ENCODE measurements at places on chromosomes 2 and 18.

DNA sequence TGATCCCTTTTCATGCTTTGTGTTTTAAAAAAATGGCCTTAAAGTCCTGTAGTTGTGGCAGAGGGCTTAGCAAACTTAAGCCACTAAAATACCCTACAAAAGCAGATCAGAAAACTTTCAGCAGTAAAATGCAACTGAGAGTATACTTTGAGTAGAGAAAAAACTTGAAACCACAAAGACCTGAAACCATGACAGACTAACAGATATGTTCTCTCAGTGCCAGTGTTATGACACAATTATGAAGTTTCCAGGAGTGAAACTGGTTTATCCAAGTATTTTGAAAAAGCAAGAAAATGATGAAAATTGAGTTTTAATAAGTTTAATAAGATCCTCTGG, 74.5 kb downstream of the SPRED2 start:
- DNase-seq, result no peak

GRCh38 chr2:161420406-161421074, 4.4 kb downstream of the TBR1 start:
- DNase-seq, result no peak

DNA sequence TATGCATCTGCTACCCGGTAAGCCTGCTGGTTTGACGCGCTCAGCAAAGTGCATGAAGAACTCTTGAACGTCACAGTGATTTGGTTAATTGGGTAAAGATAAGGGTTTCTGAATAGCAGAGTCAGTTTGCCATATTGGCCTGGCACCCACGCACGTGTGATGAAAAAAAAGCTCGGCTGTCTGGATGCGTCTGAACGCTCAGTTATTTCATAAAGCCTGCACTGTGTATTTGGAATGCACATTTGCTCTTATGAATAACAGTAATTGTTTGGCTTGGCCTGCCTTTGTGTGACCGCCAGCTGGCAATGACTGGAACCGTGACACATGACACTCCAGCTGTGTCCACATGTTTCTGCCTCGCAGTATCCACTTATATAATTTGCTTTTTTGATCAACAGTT, 129.2 kb upstream of the MEIS1 start:
- no peak for DNase-seq

DNA sequence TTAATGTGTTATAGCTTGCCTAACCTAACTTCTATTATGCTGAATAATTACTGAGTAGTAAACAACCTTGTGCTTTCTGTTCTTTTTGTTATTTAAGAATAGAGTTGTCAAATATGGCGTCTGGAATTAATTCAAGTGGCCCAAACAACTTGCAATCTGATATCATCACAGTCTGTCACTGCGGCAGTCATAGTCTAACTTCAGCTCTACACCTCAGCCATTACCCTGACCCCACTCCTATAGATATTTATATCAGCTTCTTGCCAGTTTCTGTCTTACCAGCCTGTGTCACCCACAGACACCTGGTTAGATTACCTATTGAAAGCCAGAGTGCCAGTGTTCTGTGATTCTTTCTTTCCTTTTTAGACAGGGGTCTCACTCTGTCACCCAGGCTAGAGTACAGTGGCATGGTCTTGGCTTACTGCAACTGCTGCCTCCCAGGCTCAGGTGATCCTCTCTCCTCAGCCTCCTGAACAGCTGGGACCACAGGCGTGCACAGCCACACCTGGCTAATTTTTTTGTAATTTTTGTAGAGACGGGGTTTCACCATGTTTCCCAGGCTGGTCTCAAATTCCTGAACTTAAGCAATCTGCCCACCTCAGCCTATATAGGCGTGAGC, 14.1 kb upstream of the KLHL41 start:
- DNase-seq, result no peak

DNA sequence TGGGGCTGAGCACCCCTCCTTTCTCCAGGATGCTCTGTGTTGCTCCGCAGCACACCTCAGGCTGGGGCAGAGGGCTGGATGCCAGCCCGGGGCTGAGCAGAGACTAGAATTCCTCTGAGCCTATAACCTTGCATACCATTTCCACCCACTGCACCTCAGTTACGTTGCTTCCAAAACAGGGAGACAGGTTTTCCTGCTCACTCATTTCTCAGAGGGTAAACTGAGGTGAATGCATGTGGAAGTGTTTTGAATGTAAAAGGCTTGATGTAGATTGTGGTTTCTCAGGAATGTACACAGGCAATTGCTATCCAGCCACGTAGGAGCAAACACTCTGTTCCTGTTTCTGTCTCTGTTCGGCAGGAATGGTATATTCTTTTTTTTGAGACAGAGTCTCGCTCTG, 45.3 kb downstream of the EDAR start:
- DNase-seq, result peak; percentile 46

- DNase-seq, result no peak
Observed at GRCh38 chr2:234300391-234300925, 196.4 kb downstream of the ARL4C start.

DNA sequence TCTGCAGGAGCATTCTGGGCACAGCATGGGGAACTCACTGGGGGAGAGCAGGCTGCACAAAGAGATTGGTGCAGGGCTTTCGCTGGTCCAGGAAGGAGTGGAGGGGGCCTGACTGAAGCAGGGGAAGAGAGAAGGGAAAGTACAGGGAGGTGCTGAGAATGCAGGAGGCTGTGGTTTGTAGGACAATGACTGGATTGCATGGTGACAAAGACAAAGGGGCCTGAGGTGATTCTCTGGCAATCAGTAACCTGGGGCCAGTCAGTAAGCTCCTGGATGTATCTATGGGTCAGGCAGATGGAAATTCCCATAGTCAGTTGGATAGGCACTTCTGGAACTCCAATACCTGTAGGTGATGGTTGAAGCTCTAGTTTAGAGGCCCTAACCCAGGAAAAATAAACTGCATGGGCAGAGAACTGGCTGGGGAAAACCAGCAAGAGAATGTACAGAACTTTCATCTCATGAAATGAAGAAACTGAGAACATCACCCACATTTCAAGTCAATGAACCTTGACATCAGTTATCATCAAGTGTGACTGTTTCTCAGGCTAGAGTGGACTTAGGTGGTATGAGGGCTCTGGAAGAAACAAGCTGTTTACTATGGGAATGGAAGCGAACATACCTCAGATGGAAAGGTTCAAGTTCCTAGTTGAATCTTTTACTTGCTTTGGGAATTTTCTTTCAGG, 193.2 kb downstream of the TPGS2 start:
- no peak for DNase-seq

DNA sequence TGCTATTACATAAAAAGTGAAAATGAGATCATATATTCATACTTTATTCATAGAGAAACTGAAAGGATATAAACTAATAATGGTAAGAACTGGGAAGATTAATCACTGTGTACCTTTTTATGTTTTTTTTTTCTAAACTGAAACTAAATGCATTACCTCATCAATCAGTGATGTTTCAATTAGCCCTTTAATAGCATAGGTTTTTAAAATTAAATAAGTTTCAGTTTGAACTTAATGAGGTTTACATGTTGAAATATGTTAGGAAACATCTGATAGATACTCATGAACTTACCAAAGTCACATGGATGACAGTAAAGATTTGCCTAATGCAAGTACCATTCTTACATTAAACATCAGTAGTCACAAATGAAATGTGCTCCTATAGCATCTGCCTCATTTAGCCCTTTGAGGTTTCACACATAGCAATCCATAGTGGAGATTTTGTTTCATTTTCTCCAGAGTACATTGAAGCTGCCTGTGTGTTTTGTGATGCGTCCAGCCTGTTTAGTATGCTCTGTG, 8.9 kb downstream of the MAPRE2 start:
- DNase-seq, result peak; percentile 57

DNA sequence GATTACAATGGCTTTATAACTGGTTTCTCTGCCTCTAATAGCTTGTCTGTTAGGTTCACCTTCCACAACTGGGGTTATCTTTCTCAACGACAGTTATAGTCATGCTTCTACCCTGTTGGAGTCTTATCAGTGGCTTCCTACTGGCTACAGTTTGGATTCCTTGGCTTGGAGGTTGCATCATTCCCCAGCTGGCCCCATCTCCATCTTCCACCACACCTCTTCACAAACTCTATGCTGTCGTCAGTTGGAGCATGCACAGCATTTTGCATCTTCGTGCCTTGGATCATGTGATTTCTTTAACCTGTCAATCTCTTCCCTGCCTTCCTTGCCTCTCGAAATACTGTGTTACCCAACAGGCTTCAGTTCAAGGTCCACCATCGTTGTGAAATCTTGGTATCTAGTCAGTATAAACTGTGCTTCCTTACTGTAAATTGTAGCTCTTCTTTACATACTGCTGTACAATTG, 316.3 kb upstream of the CXCR4 start:
- DNase-seq, result no peak

DNA sequence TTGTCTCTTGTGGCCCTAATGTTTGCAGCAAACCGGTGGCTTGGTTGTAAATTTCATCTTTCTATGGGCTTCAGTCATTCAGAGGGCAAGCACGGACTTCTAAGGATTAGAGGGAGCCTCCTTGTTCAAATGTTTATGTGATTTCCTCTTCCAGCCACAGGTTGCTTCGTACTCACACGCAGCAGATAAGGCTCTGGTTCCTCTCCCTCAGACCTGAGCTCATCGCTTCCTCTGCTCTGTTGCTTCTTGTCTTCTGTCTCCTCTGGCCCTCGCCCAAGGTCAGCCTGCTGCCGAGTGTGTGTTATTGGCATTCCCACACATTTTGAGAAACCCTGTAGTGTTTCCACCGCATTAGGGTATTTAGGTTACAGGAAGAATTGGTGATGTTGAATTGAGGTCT, 44.0 kb downstream of the MYL12B start:
- peak; percentile 98 for DNase-seq

DNA sequence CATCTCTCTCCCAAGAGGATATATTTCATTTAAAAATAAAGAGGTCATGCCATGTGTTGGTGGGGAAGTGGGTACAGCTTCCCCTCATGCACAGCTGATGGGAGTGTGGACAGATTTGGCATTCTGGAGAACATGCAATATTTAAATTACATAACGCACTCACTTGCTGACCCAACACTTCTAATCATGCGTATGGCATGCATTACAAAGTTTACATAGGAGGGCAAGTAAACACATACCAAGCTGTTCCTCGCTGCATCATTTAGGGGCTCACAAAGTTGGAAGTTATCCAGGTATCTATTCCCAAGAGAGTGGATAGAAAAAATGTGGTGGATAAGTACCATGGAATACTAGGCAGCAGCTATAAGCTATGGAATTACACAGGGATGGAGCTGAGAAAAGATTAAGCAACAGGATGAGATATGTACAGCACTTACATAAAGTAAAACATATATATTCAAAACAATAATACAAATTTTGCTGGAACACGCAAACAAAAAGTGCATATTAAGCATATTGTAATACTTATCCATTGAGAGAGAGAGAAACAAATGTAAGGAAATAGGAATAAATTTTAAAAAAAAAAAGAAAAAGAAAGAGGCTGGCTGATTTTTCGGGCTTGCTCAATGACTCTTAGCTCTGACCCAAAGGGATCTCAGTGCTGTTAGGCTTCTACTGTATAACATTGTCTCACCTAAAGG, 11.0 kb downstream of the CYP1B1 start:
- DNase-seq, result peak; percentile 65

DNA sequence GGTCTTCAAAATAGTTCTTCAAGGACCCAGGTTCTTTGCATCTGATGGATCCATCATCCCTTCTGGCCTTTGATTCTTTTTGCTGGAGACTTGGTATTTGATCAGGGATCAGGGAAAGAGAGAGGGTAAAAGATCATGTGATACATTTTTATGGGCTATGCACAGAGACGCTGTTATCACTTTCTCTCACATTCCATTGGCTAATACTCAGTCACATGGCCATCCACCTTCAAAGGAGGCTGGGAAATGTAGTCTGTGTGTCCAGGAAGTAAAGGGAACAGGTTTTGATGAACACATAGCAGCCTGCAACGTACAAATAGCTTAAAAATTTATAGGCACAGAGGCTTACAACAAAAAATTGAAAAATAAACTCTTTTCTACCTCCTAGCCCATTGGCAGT, 629.6 kb upstream of the FANCL start:
- peak; percentile 7 for DNase-seq

DNA sequence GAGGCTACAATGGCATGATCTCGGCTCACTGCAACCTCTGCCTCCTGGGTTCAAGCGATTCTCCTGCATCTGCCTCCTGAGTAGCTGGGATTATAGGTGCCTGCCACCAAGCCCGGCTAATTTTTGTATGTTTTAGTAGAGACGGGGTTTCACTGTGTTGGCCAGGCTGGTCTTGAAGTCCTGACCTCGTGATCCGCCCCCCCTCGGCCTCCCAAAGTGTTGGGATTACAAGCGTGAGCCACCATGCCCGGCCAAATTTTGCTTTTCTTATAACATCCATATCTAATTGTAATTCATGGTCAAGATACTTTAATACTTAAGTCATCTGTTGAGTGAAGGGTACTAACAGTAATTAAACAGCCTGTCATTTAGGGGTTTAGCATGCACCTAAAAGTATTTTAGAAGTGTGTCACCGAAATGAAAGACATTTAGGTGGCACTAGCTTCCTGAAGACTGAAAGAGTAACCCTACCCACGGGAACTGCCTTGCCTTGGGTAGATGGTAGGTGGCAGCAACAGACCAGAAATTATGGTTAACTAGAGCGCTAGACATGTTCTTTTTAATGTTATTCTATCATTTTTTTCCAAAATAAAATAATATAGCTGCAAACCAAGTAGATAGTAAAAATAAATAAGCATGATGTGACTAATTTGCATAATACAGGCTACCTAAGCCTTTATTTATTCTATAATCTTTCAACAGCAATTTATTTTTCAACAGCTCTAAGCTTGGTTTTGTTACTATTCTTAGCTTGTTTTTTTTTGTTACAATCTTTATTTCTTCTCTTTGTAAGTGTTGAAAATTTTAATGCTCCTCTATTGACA, 8.6 kb upstream of the ACYP2 start:
- peak; percentile 80 for DNase-seq

DNA sequence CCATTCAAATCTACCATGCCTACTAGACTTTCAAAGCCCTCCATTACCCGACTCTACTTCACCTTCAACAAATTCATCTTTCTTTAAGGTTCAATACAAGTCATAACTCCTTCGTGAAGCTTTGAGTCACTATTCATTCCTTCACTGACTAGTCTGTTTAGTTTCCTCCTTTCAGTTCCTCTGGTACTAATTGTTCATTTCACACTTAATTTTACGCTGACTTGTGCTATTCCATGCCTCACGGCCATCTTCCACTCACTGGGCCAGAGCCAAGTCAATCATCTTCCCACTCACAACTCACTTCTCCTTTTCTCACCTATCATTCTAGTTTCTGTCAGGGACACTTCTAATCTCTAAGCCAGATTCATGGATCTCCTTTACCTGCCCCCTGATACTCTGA, 136.2 kb downstream of the MTX2 start:
- DNase-seq, result no peak

- no peak for DNase-seq
Observed at GRCh38 chr2:74225698-74226459, 27.5 kb downstream of the MTHFD2 start.

GRCh38 chr2:213451542-213452239, 167.4 kb downstream of the SPAG16 start:
- DNase-seq, result no peak

DNA sequence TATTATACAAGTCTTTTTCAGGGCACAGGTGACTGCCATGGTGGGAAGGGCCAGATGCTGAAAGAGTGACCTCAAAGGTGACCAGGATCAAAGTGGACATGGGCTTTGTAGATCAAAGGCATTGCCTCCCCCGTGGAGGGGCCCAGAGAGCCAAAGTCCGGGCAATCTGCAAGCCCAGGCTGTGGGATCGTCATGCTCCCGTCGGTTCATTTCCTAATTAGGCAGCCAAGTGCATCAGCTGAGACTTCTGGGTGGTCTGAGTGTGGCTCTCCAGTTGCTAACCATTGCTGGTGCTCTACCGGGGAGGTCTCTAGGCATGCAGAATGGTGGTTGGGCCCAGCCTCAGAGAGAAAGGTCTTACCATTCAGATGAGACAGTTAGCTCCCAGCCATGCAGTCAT, 61.6 kb downstream of the TRIB2 start:
- DNase-seq, result no peak

GRCh38 chr18:61706276-61706915, 186.4 kb downstream of the RNF152 start:
- no peak for DNase-seq
